ENCODE measurements at places on chromosomes 11 and 22.
A peak's percentile ranks its signal among the peaks of the same experiment; 100 is the strongest.

- no peak for DNase-seq
These were observed 174.1 kb downstream of the CSNK2A3 start for GRCh38 chr11:11178671-11179638.

GRCh38 chr22:41917903-41918791 lies 3.3 kb upstream of the SHISA8 start:
- no peak for DNase-seq

- DNase-seq, result no peak
These were observed 19.6 kb downstream of the SUN2 start for GRCh38 chr22:38736257-38736570.

- DNase-seq, result peak; percentile 51
These were observed 54.9 kb downstream of the CD6 start for GRCh38 chr11:61026121-61027031.

DNA sequence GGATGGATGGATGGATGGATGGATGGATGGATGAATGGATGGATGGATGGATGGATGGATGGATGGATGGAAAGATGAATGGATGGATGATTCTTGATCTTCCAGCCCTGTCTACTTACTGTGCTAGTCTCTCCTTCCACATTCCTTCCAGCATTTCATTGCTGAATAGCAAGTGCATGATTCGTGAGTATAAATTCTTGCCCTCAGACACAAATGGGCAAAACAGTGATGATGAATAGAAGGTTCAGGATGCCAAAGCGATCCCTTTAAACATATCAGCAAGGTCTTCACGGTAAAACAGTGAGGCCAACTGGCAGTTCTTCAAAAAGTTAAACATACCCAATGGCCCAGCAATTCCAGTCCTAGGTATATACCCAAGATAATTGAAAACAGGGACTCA lies 400.2 kb downstream of the MN1 start:
- no peak for DNase-seq
